A549 (cell line): ENCODE measurements at places on chromosomes 7 and 10. TPM values are rescaled to one million over a fixed set of nuclear protein-coding genes. Genes with fewer than 3 reads are reported as not detected.
A peak's percentile ranks its signal among the peaks of the same experiment; 100 is the strongest.

- peak; percentile 54 for DNase-seq
Observed at GRCh38 chr7:151875942-151876898, 695 bp downstream of the PRKAG2 start.

DNA sequence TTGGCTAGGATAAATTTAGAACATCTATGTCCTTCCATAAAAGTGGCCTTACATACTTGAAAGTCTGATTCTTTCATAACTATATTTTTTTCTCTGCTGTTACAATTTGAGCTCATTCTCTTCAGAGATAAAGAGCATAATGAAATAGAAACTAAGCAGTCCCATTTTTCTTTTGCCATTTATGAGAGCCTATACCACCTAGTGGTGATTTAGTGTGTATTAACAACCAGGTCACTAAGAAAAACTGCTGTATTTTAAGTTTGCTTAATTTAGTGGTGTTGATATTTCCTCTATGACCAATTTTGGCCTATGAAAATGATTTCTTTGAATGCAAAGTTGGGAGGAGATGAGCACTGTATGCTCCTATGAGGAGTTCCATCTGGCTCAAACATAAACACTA is 88.7 kb upstream of the ZWINT start:
- DNase-seq: no peak

DNA sequence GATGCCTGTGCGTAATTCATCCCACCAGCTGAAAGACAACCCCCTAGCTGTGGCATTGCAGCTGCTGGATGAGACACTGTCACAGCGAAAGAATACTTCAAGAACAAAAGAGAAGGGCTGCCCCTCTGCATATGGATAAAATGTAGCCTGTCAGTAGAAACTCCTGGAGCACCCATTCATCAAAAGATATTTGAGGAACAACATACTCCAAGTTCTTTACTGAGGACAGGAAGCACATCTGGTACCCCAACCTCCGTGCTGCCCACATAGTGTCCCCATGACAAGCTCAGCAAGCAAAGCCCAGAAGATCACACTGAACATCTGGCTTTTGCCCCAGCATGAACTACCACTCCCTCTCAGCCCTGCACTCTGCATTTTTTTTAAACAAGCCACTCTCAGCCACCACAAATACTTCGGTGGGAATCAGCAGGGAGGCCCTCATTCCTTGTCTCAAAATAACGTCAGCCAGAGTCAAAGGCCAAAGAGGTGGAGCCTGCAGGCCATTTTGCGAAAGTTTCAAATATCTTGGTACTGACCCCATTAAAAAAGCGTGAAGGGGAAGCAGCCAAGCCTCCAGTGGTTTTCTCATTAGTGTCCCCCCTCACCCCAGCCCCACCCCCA is 1.7 kb downstream of the CREB3L2 start:
- DNase-seq: no peak

DNA sequence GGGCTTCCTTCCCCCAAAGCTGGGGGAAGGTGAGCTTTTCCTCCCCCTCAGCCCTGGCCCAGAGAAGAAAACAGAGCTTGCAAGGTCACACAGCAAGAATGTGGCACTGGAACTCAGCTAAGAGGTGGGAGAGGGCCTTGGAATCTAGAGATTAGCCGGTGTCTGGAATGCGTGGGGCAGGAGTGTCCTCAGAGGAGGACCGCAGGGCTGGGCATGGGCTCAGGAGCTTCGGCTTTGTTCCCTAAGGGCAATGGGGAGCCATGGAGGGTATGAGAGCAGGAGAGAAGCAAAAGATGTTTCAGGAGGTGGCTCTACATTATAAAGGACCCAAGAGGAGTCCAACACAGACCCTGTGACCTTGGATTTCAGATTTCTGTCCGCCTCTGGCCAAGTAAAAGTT is 127.2 kb upstream of the TNRC18 start:
- DNase-seq: no peak

GRCh38 chr10:7458556-7458955 is 47.7 kb upstream of the SFMBT2 start:
- DNase-seq: no peak

DNA sequence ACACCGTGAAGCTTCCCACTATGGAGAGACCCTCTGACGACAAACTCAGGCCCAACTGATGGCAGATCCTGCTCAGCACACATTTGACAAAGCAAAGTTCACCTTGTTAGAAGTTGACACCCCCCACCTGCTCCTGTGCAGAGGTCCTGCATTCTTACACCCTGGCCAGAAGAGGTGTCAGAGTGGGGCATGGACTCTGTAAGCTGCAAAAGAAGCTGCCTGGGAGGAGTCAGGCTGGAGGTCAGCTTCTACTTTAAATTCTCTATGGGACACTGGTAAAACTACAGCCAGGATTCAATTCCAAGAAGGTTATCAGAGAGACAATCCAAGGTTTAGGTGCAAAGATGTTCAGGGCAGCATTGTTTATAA is 20.0 kb upstream of the TNS3 start:
- DNase-seq: no peak

DNA sequence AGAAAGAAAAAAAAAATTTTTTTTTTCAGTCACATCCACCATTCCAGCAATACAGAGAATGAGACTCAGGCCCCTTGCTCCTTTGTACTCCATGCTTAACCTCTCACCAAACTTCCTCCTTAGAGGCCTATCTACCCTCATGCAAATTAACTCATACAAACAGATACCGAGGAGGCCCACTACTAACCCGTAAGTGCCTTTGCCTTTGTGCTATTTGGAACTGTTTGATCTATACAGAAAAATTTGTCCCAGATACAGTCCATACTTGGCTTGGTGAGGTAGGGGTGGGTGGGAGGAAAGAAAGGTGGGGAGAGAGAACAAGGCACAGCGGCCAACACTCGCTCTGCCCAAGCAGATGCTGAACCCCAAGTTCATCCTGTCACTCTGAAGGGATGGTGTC is 87.8 kb upstream of the DUSP5 start:
- DNase-seq: no peak

DNA sequence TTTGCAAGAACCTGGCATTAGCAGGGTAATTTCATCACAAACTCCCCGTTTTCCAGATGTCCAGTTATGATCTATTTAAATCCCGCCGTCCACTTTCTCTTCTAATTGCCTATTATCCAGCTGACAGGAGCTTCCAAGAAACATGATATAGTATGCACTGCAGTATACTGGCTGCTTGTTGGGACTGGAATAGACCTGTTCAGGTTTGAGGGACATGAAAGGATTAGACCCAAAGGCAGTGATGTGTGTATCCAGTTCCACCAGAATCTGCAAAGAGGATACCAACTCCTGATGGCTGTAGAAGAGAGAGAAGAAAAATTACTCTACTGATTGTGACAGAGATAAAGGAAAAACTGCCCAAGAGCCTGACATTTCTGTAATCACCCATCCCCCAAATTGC is 8.9 kb downstream of the MSS51 start:
- no peak for DNase-seq

DNA sequence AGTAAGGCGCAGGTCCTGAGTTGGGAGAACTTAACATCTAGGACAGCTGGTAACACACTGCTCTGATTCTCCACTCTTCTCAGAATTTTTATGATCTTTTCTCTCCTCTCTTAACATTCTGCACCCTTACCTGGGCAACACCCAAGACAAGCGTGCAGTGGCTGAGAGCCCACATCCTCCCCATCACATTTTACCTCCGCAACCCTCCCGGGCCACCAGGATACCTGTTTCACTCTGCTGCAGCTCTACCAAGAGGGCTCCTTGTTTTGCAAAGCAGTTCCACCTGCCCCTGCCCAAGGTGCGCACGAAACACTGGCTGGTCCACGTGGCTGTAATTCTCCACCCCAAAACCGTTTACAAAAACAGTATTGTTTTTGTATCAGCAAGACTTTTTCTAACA is 81.5 kb downstream of the ITIH5 start:
- DNase-seq: no peak

GRCh38 chr10:132418527-132419416 is 21.8 kb downstream of the PWWP2B start:
- peak; percentile 68 for DNase-seq

DNA sequence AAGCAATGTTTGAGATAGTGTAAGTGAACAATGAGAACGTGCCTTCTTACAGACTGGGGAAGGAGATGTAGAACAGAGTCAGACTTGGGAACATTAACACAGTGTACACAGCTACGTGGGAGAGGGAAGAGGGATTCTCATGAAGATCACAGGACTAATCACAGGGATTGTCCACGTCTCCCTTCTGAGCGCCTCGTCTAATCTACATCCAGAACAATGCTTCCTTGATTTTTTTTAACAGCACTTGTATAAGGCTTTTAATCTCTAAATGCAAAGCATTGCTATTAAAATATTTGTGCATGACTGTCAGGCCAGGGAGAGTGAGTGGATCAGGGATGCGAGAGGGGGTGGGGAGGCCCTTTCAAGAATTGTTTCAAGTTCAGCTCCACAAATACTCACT is 62.7 kb downstream of the MET start:
- no peak for DNase-seq

GRCh38 chr10:311901-312665 is 176.8 kb downstream of the ZMYND11 start:
- DNase-seq: no peak

DNA sequence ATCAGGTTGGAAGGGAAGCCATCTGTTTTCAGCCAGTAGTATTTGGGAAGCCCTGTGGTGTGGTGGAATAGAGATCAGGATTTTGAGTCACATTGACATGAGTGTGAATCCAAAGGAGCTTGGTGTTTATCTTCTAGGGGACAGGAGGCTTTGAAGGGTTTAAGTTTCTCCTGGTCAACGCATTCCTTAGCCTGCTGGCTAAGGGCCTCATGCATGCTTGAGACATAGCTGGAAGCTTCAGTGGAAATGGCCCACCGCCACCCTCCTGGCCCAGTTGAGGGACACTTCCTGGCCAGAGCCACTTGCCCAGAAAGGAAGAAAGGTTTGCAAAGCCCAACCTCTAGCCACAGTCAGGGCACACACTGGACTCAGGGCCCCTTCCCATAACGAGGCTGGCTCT is 70.9 kb downstream of the CDK1 start:
- no peak for DNase-seq

GRCh38 chr7:116782177-116782711 is 80.1 kb upstream of the CAPZA2 start:
- no peak for DNase-seq

GRCh38 chr7:16465469-16466361 is at the start of gene SOSTDC1:
Gene SOSTDC1 (minus strand): TSS chr7:16465738. CDS start chr7:16465668, 70 bp downstream.
- DNase-seq: no peak

GRCh38 chr7:79968077-79968648 is 166.5 kb upstream of the GNAI1 start:
- DNase-seq: no peak

AUTS2 gene
- polyA plus RNA-seq: 2.8 to 4.3 TPM (median 3.6 TPM) in 3 replicates

CDC123 gene
- polyA plus RNA-seq: 192 to 196 TPM (median 195 TPM) in 3 replicates

P4HA1 gene
- polyA plus RNA-seq: 20.6 to 23.7 TPM (median 22.6 TPM) in 3 replicates

TET1 gene
- polyA plus RNA-seq: 0.45 to 0.49 TPM (median 0.45 TPM) in 3 replicates

VSTM4 gene
- polyA plus RNA-seq: 0.22 to 0.53 TPM (median 0.41 TPM) in 3 replicates

AQP1 gene
- polyA plus RNA-seq: 0.49 to 0.55 TPM (median 0.50 TPM) in 3 replicates

ACTR3C gene
- 0.43 to 0.58 TPM (median 0.54 TPM) in 3 replicates for polyA plus RNA-seq
